ENCODE measurements at places on chromosomes 16 and 17.

DNA sequence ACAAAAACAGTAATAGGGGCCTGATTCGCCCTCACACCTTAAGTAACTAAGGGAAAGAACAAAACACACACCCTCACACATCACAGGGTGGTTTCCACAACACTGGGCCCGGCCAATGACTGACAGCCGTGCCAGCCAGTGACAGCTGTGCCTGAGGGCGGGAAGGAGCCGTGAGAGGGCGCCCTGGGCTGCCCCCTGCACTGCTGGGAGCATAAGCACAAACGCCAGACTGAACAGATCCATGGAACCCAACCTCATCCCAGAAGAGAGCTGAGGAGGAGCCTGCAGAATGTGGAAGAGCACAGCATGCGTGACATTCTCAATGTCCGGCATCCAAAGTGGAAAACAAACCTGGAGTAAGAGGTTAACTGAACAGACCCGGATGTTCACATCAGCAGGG lies 16.0 kb downstream of the CSNK1D start:
- DNase-seq: peak; percentile 48

DNA sequence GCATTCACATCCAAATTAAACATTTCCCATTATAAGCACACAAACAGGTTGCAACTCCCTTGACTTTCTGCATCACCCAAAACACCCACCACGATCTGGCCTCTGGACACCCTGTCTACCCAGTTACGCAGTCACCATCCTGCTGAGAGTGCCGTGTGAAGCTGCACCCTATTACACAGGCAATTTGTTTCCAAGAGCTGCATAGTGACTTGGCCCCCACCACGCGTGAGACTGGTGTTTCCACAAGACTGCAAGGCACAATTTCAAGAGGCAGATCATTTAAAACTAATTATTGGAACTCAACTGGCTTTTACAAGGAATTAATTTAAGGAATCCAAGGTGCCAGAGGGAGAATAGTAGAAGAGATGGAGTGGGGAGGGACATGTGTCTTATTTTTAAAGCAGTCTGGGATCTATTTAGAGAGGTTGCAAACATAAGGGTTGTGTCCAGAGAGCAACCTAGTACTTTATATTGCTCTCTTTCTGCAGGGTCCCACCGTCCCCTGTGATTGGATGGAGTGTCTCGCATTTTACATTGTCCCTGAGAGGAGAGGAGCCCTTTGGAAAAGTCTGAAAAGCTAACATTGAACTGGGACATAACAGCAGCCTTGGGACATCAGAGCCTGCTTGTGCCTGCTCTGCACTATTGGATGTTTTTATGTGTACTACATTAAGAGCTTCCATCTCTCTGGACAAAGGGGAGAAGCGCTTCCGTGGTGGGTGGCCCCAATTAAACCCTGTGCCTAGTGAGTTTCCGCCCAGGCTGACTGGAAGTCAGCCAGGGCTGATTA lies 8.7 kb upstream of the ADAMTS18 start:
- no peak for DNase-seq

DNA sequence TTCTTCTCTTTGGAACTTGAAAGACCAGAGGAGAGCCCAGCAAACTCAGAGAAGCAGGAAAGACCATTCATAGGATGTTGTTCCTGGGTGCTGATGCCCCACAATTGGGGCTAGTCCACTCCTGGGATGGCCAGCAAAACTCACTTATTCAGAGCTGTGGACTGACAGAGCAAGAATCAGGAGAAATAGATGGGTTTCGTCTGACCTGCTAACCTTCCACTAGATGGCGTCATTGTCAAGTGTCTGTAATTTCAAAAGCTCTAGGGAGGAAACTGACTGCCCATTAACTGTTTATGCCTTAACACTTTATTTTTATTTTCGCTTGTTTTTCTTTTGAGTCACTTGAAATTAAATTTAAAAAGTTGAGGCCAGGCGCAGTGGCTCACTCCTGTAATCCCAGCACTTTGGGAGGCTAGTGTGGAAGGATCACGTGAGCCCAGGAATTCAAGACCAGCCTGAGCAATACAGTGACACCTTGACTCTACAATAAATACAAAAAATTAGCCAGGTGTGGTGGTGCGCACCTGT lies 28.7 kb upstream of the MILR1 start:
- DNase-seq: peak; percentile 87

DNA sequence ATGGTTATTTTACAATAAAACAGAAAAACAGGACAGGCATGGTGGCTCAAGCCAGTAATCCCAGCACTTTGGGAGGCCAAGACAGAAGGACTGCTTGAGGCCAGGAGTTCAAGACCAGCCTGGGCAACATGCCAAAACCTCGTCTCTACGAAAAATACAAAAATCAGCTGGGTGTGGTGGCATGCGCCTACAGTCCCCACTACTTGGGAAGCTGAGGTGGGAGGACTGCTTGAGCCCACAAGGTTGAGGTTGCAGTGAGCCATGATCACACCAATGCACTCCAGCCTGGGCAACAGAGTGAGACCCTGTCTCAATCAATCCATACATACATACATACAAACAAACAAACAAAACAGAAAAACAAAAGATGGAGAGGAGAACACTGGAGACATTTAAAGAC lies 45.6 kb downstream of the USP31 start:
- DNase-seq: no peak

DNA sequence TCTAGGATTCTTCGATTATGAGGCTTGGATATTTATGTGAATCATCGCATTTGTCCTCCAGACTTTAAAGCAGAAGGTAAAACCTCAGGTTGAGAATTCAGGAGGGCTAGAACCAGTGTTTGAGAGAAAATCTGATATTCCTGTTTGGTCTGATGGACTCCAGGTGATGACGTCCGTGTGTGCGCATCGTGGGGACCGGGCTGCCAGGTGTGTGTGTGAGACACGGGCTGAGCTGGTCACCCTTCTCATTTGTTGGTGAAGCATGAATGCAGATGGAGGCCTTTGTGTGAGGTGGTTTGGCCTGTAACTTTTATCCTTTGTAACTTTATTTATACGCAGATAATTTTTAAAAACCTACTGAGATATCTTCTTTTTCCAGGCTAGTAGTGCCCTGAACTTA lies 42.8 kb downstream of the ZNF750 start:
- DNase-seq: no peak

GRCh38 chr16:71781741-71782140 lies 26.9 kb downstream of the AP1G1 start:
- DNase-seq: no peak

GRCh38 chr17:82172486-82173160 lies 40.0 kb downstream of the CCDC57 start:
- DNase-seq: no peak

DNA sequence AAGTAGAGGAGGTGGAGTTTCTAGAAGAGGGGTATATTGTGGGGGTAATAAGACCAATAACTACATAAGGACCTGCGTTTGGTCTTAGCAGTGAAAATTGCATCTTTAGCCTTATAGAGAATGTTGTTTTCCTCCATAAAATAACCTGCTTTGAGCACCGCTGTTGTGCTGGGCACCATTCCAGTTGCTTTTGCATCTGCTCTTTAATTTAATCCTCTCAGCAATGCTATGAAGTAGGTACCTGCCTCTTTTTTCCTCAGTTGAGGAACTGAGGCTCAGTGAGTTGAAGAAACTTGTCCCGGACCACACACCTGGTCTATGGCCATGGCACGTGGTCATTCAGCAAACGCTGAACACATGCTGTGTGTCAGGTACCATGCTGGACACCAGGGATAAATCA lies 238.1 kb downstream of the MSI2 start:
- no peak for DNase-seq

DNA sequence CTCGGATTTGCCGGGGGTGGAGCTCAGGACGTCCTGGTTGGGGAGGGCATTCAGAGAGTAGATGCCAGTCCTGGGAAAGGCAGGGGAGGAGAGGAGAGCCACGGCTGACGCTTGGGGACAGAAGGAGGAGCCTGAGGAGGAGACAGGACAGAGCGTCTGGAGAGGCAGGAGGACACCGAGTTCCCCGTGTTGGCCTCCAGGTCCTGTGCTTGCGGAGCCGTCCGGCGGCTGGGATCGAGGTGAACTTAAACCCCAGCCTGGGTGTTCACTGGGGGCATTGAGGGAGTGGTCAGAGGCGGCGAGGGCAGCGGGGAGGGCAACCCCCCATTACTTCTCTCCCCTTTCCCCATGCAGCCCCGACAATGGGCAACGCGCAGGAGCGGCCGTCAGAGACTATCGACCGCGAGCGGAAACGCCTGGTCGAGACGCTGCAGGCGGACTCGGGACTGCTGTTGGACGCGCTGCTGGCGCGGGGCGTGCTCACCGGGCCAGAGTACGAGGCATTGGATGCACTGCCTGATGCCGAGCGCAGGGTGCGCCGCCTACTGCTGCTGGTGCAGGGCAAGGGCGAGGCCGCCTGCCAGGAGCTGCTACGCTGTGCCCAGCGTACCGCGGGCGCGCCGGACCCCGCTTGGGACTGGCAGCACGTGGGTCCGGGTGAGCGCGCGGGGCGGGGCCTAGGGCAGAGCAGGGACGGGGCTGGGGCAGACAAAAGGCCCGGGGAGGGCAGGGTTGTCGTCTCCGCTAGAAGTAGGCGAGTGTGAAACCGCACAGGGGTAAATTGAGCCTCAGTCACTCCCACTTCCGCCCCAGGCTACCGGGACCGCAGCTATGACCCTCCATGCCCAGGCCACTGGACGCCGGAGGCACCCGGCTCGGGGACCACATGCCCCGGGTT lies 3.7 kb downstream of the NOL3 start:
- DNase-seq: peak; percentile 73

DNA sequence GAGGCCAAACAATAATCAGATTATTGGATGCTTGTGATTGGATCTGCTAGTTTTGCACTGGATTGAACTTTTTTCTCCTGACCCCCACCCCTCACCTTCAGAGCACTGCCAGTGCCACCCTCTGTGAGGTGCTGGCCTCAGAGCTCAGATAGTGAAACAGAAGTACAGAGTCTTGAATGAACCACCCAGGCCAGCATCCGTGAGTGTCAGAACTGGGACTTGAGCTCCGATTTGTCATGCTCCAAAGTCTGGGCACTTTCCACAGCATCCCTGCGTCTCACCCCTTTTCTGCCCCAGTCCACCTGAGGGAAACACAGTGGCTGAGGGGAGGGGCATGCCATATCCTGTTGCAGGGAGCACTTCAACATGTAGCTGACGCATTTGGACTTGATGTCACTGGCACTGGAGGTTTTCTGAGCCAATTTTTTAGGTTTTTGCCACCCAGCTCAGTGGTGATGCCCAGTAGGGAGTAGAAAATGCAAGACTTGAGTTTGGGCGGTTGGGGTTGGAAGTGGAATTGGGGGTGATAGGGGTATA lies 47.3 kb downstream of the SMPD3 start:
- DNase-seq: no peak

DNA sequence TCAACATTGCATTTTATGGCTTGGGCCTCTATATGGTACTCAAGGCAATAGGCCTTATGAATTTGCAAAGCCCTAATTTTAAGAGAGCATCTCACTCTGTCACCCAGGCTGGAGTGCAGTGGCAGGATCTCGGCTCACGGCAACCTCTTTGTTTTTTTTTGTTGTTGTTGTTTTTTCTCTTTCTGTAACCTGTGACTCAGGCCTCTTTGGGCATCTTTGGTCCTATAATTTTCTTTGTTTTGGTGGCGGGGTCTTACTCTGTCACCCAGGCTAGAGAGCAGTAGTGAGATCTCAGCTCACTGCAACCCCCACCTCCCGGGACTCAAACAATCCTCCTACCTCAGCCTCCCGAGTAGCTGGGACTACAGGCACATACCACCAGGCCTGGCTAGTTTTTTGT lies 21.8 kb upstream of the HERPUD1 start:
- DNase-seq: no peak

DNA sequence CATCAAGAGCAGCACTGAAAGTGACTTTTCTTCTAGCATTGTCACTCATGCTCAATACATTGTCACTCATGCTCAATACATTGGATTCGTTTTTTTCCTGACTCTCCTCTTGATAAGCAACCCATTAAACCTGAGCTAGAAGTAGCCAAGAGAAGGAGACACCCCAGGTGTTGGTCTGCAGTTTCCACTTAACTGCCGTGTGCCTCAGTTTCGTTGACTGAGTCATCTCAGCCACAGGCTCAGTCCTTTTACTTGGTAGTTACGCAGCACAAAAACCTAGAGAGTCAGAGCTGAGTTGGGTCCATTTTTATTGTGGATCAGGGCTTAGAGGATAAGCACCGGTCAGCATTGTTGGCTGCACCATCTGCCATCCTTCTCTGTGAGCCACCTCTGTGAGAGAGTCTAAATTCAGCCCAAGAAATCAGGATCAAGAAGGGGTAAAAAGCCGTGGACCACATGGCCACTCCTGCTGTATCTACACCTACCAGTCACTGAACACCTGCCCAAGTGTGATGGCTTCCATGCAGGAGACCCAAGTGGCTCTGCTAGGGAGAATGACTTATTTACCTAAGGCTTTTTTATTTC lies 11.3 kb downstream of the GINS2 start:
- no peak for DNase-seq

- DNase-seq: peak; percentile 96
These were observed 569 bp downstream of the FLII start for GRCh38 chr17:18257982-18258355.

DNA sequence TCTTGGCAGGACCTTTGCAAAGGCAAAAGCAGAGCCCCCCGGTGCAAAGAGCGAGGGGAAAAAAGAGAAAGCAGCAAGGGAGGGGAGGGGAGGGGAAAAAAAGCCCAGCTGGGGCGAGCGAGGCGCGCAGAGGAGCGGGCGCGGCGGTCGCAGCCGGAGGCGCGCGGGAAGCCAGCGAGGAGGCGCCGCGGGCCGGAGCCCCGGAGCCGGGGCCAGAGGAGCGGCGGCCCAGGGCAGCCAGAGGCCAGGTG lies 129 bp downstream of the IRX5 start:
- DNase-seq: no peak

DNA sequence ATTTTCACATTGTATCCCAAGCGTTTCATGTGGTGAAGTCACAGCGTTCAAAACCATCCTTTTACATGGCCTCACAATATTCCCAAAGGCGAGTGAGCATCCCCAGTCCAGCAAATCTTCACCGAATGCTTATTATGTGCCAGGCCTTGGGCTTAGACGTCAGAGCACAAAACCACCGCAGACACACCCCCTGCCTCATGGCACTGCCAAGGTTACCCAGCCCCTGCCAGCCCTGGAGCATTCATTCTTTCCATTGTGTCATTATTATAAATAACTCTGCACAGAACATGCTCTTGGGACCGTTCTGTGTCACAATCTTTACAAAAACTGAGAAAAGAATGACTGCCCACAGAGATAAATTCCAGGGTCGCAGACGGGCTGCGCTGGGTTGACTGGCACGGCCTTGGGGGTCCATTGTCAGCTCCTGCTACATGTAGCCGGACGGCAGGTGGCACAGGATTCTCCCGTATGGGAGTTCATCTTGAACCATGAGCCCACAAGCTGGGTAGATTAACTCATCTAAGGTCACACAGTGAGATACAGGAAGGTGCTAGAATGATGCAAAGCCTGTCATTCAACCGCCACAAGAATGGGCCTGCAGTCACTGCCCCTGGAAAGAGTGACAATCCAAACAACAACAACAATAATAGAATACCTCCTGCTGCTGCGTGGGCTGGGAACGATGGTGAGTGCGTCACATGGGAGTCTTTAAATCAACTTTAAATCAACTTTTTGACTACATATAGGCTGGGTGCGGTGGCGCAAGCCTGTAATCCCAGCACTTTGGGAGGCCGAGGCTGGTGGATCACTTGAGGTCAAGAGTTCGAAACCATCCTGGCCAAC lies 4.5 kb upstream of the NECAB2 start:
- DNase-seq: no peak

All from suppressor macrophage treated with lipopolysaccharide for 1 hour (primary cell).